Activated naive CD8-positive, alpha-beta T cell treated with anti-CD3 and anti-CD28 coated beads, Interleukin-2, amount 50 U/mL, for 24 hours (primary cell): ENCODE measurements at places on chromosomes 6 and 20.

DNA sequence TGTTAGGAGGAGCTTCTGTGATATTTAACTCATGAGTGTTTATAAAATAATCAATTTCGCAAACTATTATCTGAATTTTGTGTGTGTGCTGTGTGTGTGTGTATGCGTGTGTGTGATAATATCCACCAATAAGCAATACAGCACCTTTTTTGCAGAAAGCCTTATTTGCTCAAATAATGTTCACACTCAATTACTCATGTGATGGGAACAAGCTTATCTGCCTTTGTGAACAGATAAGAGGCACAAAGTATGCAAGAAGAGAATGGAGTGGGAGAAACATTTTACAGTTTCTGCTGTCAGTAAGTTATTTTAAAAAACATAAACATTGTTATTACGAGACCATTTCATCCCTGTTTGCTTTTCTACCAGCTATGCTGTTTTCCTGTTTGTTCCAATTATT, 36.7 kb upstream of the PTPRK start:
- DNase-seq: no peak

DNA sequence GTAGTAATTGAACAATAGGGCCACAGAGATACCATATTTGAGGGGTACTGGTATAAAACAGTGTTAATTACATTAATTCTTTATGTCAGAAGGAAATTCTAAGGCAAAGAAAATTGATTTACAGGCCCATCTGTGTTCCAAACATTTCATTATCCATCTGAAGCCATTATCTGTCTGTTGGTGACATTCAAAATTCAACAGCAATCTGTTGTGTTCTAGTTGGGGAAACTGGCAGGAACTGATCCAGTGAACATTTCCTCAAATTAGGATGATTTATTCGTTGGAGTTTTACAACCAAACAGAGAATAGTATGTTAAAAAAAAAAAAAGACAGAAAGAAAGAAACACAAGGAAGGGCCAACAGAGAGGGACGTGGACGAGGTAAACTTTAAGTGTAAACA, 30.1 kb downstream of the HEBP2 start:
- DNase-seq: no peak

DNA sequence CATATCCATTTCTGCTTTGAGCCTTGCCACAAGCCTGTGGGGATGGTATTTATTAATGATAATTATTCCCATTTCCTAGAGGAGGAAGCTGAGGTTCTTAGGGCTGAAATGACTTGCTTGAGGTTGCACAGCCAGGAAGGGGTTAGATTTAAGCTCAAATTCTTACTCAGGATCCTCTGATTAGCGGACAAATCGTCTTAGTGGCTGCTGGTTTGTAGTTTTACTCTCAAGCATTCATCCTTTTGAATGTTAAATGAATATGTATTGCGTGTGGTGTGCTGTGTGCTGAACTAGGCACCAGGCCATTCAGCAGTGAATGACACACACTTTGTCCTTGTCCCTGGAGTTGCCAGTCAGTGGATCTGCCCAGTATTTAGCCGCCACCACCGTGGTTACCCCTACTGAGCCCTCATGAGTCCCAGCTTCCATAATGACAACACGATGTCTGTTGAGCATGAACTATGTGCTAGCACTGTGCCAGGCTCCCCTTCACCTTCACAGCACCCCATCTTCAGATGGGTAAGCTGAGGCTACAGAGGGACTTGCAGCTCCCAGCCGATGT, 10.0 kb downstream of the PACSIN1 start:
- no peak for DNase-seq

DNA sequence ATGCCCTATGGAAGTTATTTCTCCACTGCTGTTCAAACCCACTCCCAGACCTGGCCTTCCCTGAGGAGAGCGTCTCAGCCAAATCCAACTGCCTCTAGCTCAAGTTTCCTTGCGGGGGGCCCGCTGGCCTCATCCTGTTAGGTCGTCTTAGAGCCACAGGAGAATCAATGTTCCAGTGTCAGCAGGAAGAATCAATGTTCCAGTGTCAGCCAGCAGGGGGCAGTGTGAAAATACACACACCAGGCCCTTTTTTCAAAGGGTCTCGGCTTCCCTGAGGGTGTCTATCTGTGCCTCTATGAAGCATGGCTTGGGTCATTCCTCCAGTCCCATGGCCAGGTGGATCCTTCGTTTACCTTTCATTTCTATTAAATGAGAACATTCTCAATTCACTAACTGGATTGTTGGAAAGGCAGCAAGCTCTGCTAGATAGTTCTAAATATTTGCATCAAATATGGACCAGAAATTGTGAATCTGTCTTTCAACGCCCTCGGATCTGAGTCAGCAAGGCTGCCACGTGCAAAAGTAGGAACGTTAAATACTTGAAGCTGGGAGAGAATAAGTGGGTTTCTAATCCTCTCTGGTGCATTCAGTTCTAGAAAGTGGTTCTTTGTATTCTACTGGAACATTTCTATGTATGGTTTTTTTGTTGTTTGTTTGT, 19.2 kb downstream of the PRND start:
- peak; percentile 76 for DNase-seq

GRCh38 chr6:46973029-46973428, 51.3 kb upstream of the ADGRF5 start:
- no peak for DNase-seq

- DNase-seq: no peak
Observed at GRCh38 chr20:50408526-50409364, 101.4 kb upstream of the PTPN1 start.

GRCh38 chr20:61903575-61904340, 161.9 kb downstream of the TAF4 start:
- DNase-seq: no peak

GRCh38 chr6:152218887-152219286, 411.4 kb downstream of the ESR1 start:
- DNase-seq: no peak

- DNase-seq: no peak
Observed at GRCh38 chr6:111503660-111504059, 20.6 kb upstream of the REV3L start.

DNA sequence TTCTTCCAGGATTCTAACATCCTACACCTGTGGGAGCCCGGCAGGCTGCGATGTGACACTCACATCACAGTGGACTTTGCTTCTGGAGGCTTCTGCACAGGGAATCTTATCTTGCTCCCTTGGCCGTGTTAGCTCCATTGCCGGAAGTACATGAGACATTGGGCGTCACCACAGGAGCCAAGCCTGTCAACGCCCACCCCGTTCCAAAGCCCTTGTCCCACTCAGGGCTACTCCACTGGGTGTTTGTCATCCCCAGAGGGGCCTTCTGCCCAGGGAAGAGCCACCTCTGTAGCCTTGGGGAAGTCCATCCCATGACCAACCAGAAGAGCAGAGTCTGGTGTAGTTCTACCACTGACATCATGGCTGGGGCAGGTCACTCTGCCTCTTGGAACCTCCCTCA, 1.7 kb downstream of the RAB44 start:
- DNase-seq: no peak

DNA sequence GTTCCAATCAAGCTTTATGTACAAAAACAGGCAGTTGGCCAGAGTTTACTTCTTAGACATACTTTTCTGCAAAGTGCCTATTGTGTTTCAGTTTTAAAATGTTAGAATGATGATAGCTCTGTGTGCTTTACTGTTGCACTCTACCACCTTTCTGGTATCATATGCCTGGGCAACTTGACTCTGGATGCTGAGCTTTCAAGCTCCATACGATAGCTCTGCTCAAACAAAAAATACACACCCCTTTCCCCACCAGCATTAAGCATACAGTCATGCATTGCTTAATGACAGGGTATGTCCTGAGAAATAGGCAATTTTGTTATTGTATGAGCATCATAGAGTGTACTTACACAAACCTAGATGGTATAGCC, 123.1 kb downstream of the RCAN2 start:
- no peak for DNase-seq

- no peak for DNase-seq
Observed at GRCh38 chr20:61799928-61800327, 265.8 kb downstream of the TAF4 start.

- DNase-seq: no peak
Observed at GRCh38 chr6:158758451-158758860, 60.7 kb downstream of the EZR start.

DNA sequence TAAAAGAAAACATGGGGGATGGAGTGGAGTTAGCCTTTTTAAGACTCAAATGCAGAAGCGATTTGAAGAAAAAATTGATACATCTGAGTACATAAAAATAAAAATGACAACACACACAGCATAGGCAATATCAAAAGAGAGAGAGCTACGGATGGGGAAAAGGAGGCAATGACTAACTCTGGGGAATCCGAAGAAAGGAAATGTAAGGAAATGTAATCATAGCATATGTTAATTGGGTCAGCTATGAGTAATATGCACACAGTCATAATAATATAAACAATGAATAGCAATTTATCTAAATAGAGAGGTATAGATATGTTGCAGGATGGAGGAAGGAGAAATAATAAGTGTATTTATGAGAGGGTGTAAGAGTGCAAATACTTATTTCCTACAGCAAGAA, 83.4 kb downstream of the NOL4L start:
- DNase-seq: no peak

GRCh38 chr20:4050203-4050980, 35.0 kb upstream of the RNF24 start:
- no peak for DNase-seq
